Stimulated activated CD8-positive, alpha-beta memory T cell treated with anti-CD3 and anti-CD28 coated beads, Interleukin-2, amount 100 ng/mL, for 48 hours (primary cell): ENCODE measurements at places on chromosomes 3 and 15.
A peak's percentile ranks its signal among the peaks of the same experiment; 100 is the strongest.

- DNase-seq = no peak
Measured at GRCh38 chr3:157542711-157543500, 39.7 kb upstream of the VEPH1 start.

- DNase-seq = peak; percentile 36
Measured at GRCh38 chr3:71130471-71131374, 452.8 kb downstream of the FOXP1 start.

DNA sequence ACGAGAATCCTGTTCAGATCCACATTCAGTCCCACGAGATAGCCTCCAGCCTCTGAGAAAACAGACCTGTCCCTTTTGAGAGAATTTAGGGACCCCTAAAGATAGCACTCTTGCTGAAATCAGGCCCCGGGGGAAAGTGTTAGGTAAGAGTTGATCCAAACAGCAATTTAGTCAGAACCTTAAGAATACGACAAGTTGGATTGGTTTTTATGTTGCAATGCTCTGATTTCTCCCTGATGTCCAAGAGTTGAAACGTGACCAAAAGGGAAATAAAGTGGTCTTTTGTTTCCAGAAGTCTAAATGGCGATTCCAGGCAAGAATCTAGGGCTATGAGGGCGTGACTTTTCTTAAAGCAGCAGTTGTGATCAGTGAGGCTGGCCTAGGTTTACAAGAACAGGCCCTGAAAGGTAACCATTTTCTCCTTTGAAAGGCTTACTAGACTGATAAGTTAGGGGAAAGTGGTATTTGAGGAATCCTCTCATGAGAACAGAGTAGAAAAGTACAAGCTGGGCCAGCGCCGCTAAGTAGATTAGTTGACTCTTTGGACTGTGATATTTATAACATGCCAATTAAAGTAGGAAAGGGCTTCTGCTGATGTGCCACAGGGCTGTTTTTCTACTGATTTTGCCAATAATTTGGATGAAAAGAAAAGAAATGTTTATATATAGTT, 4.9 kb downstream of the MAN2A2 start:
- no peak for DNase-seq

DNA sequence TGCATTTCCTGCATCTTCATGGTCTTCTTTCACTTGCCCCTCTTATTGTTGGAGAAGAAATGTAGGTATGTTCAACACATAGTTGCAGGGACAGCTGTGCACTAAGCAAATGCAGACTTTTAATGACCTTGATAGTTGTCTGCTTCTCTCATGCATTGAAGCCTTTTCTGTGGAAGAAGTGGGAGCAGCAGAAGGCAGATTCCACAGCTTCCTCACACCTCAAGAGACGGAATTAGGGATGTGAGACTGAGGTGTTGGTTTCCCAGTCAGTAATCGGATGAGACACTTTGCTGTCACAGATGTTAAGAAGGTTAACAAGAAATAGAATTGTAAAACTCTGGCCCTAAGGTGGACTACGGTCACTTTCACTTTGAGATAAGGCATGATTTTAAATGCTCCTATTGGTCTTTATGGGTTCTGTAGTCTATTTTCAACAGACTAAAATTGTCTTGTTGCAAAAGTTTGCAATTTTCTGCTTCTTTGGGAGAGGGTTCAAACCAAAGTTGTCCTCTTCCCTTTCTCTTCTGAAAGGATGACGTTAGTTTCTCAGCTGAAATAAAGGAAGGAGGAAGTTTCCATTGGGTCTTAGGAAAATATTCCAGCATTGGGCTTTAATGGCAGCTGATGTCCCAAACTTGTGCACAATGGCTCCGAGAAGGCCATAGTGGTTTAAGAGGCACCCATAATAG, 117.4 kb downstream of the LPP start:
- DNase-seq = no peak

GRCh38 chr3:169286214-169286613, 377.3 kb downstream of the MECOM start:
- DNase-seq = no peak

- no peak for DNase-seq
Measured at GRCh38 chr3:131582438-131582837, 79.7 kb upstream of the MRPL3 start.

DNA sequence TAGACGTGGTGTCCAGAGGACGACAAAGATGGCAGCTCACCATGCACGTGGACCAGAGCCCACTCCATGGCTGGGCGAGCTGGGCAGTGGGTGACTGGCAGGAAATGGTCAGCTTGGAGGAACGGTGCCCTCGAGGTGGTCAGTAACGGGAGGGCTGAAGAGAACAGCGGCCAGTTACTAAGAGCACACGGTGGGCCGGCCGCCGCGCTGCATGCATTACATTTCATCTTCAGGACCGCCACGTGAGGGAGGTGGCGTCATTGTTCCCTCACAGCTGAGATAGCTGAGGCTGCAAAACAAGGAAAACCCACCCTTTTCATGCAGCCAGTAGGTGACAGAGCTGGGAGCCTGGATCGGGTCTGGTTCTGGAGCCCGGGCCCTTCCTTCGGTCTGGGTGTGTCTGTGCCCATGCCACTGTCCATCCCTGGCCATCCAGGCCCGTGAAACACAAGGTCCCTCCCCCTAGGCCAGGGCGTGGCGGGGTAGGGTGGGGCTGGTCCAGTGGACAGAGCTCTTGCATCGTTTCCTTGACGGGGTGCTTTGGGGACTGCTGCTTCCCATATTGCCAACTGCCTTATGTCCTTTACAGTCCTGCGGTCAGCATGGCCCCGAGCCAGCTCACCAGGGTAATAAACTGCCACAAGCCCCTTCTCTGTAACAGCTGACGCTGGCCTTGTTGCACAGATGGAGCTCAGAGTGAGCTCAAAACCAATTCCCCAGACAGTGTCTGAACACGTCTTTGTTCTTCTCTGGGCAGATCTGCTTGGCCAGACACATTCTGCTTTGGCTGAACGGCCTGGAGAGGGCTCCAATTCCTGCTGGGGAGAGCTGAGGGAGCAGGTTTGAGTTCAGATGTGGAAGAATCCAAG, 51.8 kb downstream of the RGMA start:
- DNase-seq = no peak

GRCh38 chr3:4409971-4410573, 57.0 kb downstream of the SUMF1 start:
- no peak for DNase-seq

DNA sequence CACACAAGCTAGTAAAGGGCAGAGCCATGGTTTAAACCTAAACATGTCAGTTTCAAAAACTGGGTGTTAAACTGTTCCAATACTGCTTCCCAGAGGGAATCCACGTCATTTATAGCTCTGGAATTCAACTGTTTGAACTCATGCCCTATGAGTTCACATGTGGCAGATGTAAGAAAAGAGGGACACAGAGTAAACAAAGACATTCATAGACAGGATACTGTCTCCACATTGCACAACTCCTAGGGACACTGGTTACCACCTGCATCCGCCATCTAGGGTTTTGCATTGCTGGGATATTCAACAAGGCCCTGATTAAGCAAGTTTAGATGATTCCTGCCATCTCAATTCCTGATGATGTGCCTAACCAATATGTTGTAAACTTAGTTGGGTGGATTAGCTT, 134.1 kb upstream of the COL8A1 start:
- no peak for DNase-seq

DNA sequence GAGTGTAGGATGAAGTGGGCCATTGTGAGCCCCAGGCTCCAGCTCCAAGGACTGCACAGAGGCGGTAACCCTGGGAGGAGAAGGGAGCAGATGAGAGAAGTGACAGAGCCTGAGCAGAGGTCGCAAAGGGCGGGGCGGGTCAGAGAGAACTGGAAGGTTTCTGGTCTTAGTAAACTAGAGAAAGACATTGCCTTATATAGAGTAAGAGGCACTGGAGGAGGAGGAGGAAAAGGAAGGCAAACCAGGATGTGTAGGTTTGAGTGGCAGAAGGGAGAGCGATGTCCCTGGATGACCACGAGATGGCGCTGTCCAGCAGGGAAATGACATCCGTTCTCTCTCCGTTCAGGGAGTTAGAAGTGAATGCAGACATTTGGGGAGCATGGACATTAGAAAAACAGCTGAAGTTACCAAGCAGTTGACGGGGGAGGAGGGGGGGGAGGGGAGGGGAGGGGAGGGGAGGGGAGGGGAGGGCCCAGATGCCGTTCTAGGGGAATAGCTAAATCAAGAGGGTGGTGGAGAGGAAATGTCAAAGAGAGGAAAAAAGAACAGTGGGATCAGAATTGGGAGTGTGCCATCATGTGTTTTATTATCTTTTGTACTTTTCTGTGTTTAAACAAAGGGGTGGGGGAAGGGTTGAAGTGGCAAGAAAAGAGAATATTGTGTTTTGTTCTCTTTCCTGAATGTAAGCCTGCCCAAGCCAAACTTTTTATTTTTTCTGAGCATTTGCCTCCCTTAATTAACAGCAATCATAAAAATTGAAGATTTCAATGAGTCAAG, 48.8 kb downstream of the STARD5 start:
- peak; percentile 64 for DNase-seq

DNA sequence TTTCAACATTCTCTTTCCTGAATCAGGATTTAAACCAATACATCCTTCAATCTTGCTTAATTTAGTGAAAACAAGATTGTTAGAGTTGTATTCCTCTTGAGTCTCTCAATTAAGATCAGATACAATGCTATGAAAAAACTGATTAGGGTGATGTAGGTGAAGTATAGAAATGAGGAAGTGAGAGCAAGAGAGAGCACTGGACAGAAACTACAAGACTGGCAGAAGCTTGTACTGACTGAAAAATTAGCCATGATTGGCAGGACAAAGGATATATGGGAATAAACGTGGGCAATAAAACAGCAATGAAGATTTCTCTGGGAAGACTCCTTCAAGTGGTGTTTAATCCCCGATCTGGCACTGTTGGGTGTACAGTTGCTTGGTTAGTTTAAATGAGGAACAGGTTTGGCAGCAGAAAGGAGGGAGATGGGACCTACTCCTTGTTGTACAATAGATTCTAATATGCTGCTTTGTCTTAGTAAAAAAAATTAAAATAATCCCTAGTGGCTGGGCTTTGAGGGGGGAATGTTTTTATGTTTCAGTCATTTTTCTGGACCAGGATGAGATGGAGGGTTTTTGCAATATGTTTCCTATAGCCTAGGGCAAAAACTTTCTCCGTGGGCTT, 252.7 kb downstream of the SLC9A9 start:
- no peak for DNase-seq

DNA sequence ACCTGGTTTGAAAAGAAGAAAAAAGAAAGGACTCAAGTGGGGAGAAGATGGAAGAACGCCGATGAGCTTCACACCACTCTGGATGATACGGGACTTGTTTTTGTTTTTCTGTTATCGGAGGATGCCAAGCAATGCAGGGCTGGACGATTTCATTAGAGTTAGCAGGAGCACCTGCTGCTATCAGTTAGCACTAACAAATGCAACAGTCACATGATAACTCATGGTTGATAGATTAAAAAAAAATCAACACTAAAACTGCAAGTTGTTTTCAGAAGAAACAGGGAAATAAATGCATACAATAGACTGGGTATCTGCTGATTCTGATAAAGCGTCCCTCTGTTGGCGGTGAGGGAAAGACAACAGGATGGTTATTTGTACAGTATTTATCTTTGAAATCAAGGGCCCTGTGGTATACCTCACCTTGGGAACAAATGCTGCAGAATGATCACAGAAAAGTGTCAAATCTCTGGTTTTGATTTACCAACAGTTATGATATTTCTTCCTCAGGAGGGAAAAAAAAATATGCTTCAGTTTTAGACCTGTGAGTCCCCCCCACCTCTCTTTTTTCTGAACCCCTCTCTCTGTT, 575.1 kb downstream of the FOXP1 start:
- DNase-seq = no peak

- DNase-seq = no peak
Measured at GRCh38 chr3:97389936-97390335, 374.6 kb upstream of the ARL6 start.

GRCh38 chr3:58308728-58309127, 2.4 kb downstream of the HTD2 start:
- no peak for DNase-seq

DNA sequence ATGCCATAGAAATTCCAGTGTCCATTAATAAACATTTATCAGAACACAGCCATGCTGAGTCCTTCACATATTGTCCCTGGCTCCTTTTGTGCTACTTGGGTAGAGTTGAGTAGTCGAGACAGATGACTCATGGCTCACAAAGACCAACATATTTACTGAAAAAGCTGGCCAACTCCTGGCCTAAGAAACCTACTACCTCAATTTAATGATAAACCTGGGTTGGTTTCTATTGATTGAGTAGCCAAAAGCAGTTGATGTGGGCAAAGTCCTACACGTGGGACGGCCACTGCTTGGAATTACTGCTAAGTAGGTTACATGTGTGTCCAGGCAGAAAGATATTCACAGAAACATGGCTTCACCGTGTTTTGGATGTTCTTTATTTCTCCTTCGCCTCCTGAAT, 402.2 kb downstream of the NR2F2 start:
- no peak for DNase-seq

DNA sequence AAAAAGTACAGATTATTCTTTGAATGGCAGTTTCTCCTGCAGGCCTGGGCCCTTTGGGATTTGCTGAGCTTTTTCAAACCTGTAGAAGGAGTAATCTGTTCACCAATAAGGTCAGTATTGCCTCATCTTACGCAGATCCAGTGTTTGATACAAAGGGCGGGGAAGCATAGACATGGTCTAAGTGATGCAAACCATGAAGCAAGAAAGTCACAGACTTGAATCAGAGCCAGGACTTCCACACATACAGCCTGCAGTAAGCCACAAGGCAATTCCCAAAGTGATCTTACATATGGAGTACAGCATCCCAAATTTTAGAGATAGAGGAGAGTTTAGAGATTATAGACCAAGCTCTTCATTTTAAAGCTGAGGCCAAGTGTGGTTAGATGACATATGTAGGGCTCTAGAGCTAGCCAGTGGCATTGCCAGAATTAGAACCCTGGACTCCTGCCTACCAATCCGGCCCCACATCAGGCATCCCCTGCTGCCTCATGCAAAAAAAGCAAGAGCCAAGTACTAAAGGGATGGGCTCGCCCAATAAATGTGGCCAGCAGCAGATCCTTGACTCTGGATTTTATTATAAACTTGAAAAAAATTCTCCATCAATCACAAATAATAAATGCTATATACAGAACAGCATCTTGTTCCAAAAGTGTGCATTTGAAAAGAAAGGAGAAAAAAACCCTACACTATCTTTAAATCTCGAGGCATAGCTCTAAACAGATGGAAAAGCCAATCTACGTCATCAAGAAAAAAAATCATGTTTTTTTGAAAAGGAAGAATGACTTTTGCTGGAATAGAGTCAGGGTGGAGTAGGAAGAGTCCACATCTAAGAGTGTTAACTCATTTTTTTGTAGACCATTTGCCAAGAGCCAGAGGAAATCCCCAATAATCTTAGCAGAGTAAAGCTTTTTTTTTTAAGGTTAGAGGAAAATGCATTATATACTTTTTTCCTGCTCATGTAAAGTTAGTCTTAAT, 24.0 kb downstream of the ABI3BP start:
- DNase-seq = no peak

DNA sequence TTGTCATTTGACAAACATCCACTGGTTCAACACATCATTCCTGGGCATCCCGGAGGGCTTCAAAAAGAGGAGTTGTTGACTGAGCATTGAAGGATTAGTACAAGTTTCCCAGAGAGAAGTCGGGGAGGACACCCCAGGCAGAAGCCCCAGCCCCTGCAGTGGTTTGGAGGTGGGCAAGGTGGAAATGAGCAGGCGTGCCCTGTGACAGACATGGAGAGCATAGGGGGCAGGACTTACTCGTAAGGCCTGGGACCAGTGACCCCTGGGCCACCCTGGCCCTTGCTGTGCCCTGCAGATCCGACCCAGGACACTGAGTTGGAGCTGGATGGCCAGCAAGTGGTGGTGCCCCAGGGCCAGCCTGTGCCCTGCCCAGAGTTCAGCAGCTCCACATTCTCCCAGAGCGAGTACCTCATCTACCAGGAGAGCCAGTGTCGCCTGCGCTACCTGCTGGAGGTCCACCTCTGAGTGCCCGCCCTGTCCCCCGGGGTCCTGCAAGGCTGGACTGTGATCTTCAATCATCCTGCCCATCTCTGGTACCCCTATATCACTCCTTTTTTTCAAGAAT, 5.9 kb downstream of the PARP3 start:
- DNase-seq = no peak
